Amniotic epithelial cell (primary cell): ENCODE measurements at places on chromosomes 3 and 15.

DNA sequence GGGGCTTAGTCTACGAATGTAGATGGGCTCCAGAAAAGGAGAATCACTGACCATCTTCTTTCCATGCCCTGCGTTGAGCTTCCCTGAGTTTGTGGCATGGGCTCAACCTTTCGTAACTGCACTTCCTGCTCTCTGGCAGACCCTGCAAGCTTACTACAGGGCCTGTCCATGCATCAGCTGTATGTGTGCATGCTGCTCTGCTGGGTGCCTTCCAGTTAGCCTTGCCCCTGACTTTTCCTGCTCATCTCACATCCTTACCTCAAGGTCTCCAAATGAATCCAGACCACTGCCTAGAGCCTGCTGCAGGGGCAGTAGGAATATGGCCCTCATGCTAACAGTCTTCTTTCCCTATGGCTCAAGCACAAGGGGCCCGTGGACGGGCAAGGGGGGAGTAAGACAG, 2.0 kb upstream of the TF start:
- DNase-seq = no peak

DNA sequence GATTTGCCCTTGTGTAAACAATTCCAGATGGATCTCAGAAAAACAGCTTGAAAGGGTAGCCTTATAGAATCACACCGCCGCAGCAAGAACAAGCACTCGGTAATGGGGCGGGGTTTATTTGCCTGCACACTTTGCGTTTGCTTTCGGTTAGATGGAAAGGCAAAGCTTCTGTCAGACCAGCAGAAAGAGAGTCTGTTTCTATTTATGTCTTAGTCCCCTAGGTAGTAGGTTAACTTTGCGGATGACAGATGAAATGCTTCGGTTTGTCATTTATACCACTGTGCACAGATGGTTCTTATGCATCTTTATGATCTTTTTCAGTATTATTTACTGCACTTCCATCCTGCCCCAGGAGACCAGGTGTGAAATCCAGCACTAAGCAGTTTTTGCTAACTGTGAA, 62.2 kb downstream of the PYDC2 start:
- DNase-seq = no peak

- DNase-seq = no peak
Measured at GRCh38 chr3:193564012-193564411, 9.3 kb upstream of the ATP13A4 start.

- peak; percentile 12 for DNase-seq
Measured at GRCh38 chr3:180913581-180914404, 1.3 kb downstream of the FXR1 start.

DNA sequence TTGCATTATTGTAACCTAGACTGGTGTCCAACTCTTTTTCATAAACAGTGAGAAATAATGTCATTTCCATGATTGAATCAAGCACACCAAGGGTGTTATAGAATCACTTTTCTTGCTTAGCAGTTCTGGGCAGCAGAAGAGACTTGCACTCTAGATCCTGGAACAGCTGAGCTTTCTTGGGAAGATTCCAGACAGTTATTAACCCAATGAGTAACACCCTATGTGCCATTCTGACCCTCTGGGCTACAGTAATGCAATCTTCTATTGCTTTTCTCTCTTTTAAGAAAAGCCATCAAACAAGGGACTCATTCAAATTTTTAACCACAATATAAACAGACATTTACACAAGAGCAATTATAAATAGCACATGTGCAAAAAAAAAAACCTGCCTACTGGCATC, 39.3 kb upstream of the USP3 start:
- peak; percentile 61 for DNase-seq

- peak; percentile 98 for DNase-seq
Measured at GRCh38 chr15:62896969-62897486, 145.5 kb upstream of the TPM1 start.

DNA sequence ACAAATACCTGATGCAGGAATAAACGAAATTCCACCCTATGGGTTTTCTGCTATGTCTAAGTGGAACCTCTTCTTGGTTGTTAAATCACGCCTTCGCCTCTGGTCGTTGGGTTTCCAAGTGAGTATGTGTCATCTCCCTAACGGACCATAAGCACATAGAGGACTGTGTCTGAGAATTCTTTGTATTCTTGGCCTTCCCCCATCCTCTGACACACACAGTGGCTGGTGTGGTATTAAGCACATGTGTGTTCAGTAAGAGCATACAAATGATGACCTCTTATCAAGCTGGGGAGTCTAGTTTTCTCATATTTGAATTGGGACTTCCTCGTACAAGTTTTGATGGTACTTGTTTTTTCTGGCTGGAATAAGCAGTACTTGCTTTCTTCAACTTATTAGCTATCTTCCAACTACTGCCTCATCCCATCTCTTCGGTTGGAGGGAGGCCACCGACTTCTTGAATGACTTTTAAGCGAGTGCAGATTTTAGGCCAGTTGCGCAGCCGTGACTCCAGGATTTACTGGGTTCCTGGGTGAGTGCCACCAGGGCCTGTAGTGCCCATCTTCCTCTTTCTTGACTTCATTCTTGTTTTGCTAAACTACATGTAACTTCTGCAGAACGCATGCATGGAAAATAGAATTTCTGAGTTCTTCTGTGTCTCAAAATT, 240.2 kb downstream of the ADAMTS17 start:
- DNase-seq = no peak

GRCh38 chr3:61297821-61298220, 46.6 kb upstream of the FHIT start:
- DNase-seq = no peak

- DNase-seq = no peak
Measured at GRCh38 chr15:74800559-74801094, 12.0 kb upstream of the LMAN1L start.

DNA sequence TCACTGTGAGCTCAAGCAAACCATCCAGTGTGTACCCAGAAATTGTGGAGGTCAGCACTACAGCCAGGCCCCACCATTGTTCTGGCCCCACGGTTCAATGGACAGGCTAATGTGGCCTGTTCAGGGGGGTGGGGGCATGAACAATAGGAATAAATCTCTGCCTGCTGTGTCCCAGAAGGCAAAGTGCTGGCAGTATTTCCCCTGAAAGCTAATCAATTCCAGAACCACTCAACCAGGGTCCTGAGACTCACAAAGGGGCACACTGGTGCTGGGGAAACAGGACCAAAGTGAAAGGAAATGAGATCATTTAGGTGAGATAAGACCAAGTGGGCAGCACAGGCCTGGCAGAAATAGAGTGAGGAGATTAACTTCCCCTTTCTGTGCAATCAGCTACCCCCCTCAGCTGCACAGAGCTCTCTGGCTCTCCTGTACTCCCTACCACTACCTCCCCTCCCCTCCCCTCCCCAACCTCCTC, 11.5 kb downstream of the CRYGS start:
- no peak for DNase-seq

- peak; percentile 16 for DNase-seq
Measured at GRCh38 chr3:66469220-66469640, 31.6 kb downstream of the LRIG1 start.

GRCh38 chr3:128351546-128351945, 115.1 kb downstream of the DNAJB8 start:
- no peak for DNase-seq

DNA sequence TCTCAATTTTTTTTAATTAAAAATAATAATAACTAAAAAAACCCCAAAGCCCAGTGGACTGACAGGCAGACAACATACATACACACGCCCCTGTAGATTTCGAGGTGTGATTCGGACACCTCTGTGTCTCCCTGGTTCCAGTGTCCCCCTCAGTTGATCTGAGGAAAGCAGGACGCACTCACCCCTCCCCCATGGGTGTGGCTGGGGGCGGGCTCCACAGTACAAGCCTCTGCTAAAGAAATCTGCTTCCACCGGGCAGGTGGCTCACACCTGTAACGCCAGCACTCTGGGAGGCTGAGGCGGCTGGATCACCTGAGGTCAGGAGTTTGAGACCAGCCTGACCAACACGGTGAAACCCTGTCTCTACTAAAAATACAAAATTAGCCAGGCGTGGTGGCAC, 33.8 kb upstream of the BLM start:
- no peak for DNase-seq

- no peak for DNase-seq
Measured at GRCh38 chr3:141184430-141184829, 47.2 kb upstream of the PXYLP1 start.
